T-cell (primary cell): ENCODE measurements at places on chromosomes 3 and 15. TPM values are rescaled to one million over a fixed set of nuclear protein-coding genes. Genes with fewer than 3 reads are reported as not detected.

- DNase-seq = no peak
- no peaks in the 10 kb centered on the region for H3K27me3 ChIP-seq
- H3K4me1 ChIP-seq = peaks cover 2% of the 10 kb centered on the region
- H3K4me3 ChIP-seq = no peak overlapping the region
These were observed 19.8 kb downstream of the DGKG start for GRCh38 chr3:186342197-186342596.

- H3K27me3 ChIP-seq = peaks cover 19% of the 10 kb centered on the region
- DNase-seq = no peak
- H3K4me1 ChIP-seq = no peaks in the 10 kb centered on the region
- H3K36me3 ChIP-seq = no peaks in the 10 kb centered on the region
- no peak overlapping the region for H3K4me3 ChIP-seq
- no peak overlapping the region for H3K27ac ChIP-seq
These were observed 4.5 kb downstream of the GPR156 start for GRCh38 chr3:120280566-120280965.

DNA sequence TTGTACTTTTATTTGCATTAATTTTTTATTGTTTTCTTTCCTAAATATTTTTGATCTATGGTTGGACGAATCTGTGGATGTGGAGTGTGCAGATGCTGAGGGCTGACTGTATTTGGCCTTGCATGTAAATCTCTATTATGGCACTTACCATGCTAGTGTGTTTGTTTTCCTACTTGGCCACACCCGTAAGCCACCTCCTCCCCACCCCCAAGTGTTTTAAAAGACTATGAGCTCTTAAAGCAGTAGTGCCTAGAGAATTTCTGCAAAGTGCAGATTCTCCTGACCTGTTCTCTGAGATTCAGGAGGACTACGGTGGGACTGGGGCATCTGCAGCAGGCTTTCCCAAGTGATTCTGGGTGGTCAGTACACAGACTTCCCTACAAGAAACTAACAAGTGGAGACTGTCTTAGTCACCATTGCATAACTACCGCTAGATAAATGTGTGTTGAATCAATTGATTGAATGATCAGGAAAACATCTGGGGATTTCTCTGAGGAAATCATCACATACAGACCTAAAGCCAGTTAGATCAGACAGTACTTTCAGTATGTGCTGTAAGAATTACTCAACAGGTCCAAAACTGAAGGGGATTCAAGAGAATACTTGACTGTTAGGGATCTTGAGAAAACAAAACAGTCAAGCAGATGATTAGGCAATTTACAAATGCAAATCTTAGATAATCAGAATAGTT is 6.2 kb upstream of the TIPARP start:
- peaks cover 7% of the 10 kb centered on the region for H3K4me1 ChIP-seq
- H3K27ac ChIP-seq = no peak overlapping the region
- H3K36me3 ChIP-seq = no peaks in the 10 kb centered on the region
- no peaks in the 10 kb centered on the region for H3K27me3 ChIP-seq
- no peak for DNase-seq

DNA sequence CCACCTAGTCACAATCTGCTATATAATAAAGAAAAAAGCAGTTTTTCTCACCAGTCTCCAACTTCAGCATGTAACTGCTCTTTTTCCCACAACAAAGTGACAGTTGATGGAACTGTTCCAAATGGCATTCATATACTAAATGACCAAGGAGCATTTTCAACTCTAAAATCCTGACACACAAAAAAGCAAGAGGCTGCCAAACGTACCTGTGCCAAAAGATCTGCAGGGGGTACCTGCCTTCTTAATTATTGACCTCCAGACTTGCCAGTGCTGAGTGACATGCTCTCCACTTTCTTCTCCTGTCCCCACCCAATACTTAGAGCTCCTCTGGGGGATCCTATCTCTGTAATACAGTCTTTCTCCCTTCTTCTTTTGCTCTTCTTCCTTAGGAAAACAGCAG is 18.0 kb downstream of the ZBED2 start:
- no peaks in the 10 kb centered on the region for H3K36me3 ChIP-seq
- no peak overlapping the region for H3K27ac ChIP-seq
- H3K4me3 ChIP-seq = no peak overlapping the region
- no peaks in the 10 kb centered on the region for H3K4me1 ChIP-seq

GRCh38 chr15:45586125-45586524 is 1.1 kb upstream of the BLOC1S6 start:
- H3K4me3 ChIP-seq = peak overlapping the region; percentile 89
- peaks cover 21% of the 10 kb centered on the region for H3K4me1 ChIP-seq
- no peak for DNase-seq
- H3K36me3 ChIP-seq = no peaks in the 10 kb centered on the region
- H3K27me3 ChIP-seq = no peaks in the 10 kb centered on the region
- H3K27ac ChIP-seq = peak overlapping the region; percentile 97

DNA sequence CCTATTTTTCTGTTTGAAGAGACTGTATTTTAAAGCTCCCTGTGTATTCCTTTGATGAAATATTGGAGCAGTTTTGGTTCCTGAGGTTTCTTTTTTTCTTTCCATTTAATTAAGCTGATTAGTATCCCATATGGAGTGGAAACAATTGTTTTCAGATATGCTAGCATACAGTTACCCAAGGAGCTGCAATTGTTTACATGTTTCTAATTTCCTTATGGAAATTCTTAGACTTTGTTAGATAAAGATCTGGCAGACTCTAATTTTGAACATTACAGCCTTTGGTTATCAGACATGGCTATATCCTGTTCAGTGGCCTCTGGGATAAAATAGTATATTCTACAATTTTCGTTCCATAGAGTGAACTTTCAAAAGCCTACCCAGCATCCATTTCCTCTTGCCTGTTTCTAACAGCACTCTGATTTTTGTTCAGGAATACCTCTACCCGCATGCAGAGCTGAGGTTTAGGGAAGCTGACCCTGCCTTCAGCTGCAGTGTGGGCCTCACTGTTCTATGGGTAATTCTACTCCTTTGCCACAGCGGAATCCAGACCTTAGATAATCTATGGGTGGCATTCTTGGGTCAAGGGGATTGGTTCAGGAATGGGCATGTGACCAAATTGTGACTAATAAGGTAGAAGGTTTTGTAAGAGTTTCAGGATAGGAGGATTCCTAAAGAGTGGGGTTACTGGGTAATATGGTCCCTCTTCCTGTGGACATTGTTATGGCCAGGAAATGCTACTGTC is 161.1 kb upstream of the ANKRD28 start:
- no peak overlapping the region for H3K27ac ChIP-seq
- no peaks in the 10 kb centered on the region for H3K36me3 ChIP-seq
- H3K4me1 ChIP-seq = no peaks in the 10 kb centered on the region
- DNase-seq = no peak

DNA sequence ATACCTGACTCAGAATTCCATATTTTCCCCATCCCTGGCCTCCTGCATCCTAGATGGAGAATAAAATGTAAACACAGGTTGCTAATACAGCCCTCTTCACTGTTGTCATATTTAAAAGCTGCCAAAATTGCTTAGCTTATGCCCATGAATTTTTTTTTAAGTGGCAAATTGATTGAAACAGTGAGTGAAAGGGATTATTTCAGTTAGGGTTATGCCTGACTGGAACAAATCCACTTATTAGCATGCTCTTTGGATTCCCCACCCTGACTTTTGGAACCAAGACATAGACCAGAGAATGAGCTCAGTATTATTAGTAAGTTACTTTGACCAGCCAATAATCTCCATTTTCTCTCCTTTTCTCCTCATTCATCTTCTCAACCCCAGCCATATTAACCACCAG is 244.7 kb downstream of the FEZF2 start:
- H3K4me1 ChIP-seq = no peaks in the 10 kb centered on the region
- H3K36me3 ChIP-seq = no peaks in the 10 kb centered on the region
- H3K4me3 ChIP-seq = no peak overlapping the region

DNA sequence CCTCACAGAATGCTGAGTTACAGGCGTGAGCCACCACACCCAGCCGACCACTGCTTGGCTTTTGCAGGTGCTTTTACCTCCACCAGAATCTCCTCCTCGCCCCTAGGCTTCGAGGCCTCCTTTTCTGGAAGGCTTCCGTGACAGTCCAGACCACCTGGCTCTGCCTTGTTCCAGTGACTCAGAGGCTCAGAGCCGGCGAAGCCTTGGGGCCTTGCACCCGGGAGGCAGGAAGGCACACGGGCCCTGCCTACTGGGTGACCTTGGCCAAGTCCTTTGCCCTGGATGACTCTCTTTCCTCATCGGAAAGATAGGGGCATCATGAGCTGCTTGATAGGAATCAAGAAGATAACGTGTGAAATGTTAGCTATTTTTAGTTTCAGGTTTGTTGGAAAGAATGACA is 31.3 kb upstream of the FURIN start:
- no peaks in the 10 kb centered on the region for H3K36me3 ChIP-seq
- DNase-seq = no peak
- H3K4me1 ChIP-seq = peaks cover 35% of the 10 kb centered on the region
- H3K27me3 ChIP-seq = peaks cover 14% of the 10 kb centered on the region
- H3K4me3 ChIP-seq = no peak overlapping the region

GRCh38 chr3:13278783-13279531 is 141.2 kb downstream of the NUP210 start:
- H3K4me1 ChIP-seq = no peaks in the 10 kb centered on the region
- H3K4me3 ChIP-seq = no peak overlapping the region

GATA2 gene
- 3.5 TPM for total RNA-seq

WNT7A gene
- total RNA-seq = 11.7 TPM

CX3CR1 gene
- total RNA-seq = 23.8 TPM

A4GNT gene
- not detected for total RNA-seq

CCR9 gene
- total RNA-seq = 2.9 TPM
